Progenitor cell of endocrine pancreas (in vitro differentiated cells): ENCODE measurements at places on chromosomes 7 and 10. TPM values are rescaled to one million over a fixed set of nuclear protein-coding genes. Genes with fewer than 3 reads are reported as not detected.

Gene CLDN4
- 172 and 183 TPM in 2 replicates for total RNA-seq

Gene GATA3
- 2.7 and 4.6 TPM in 2 replicates for total RNA-seq

Gene RBP3
- 0.10 TPM in 1 of 2 replicates, not detected in the other for total RNA-seq

Gene ENKUR
- total RNA-seq: 0.46 and 1.0 TPM in 2 replicates

Gene AUTS2
- total RNA-seq: 119 and 125 TPM in 2 replicates

Gene GAD2
- 5.9 and 6.5 TPM in 2 replicates for total RNA-seq

Gene PRKCQ
- total RNA-seq: 5.6 and 6.1 TPM in 2 replicates

Gene BLVRA
- 20.3 and 22.4 TPM in 2 replicates for total RNA-seq

Gene TMEM72
- total RNA-seq: 0.93 and 1.5 TPM in 2 replicates

Gene PPP1R17
- 0.96 and 1.2 TPM in 2 replicates for total RNA-seq

Gene ZNF804B
- not detected in 2 replicates for total RNA-seq

GRCh38 chr10:132698211-132698751 lies 87.7 kb downstream of the NKX6-2 start:
- no peak for DNase-seq
- H3K36me3 ChIP-seq: peaks cover 39% of the 10 kb centered on the region
- H3K4me3 ChIP-seq: no peak overlapping the region
- peaks cover 3% of the 10 kb centered on the region for H3K27me3 ChIP-seq
- peaks cover 5% of the 10 kb centered on the region for H3K4me1 ChIP-seq

DNA sequence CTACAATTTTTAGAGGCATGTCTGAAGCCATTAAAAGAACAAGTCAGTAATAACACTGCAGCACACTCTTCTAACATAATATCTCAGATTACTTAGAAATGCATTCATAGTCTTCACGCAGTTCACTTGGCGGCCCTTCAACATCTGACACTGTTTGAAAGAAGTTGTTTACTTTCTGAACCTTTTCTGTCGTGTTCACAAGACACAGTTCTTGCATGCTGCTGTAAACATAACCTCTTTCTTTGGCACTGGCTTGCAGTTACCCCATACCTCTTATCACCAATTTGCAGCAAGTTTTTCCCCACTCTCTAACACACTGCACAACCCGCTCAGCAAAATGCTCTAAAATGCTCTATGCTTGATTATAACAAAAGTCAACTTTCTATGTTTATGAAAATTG lies 12.0 kb downstream of the PIP4K2A start:
- no peak for DNase-seq
- no peak overlapping the region for H3K27ac ChIP-seq
- H3K4me3 ChIP-seq: no peak overlapping the region
- no peaks in the 10 kb centered on the region for H3K27me3 ChIP-seq
- peaks cover 29% of the 10 kb centered on the region for H3K4me1 ChIP-seq

- H3K27me3 ChIP-seq: no peaks in the 10 kb centered on the region
- H3K27ac ChIP-seq: no peak overlapping the region
- peaks cover 17% of the 10 kb centered on the region for H3K4me1 ChIP-seq
- H3K4me3 ChIP-seq: no peak overlapping the region
- no peak for DNase-seq
Observed at GRCh38 chr10:103925591-103925990, 7.6 kb upstream of the STN1 start.

- H3K27me3 ChIP-seq: peaks cover 22% of the 10 kb centered on the region
- peaks cover 14% of the 10 kb centered on the region for H3K4me1 ChIP-seq
- no peak for DNase-seq
- no peaks in the 10 kb centered on the region for H3K36me3 ChIP-seq
- no peak overlapping the region for H3K4me3 ChIP-seq
Observed at GRCh38 chr7:68729371-68729770, 868.9 kb upstream of the AUTS2 start.

- peaks cover 68% of the 10 kb centered on the region for H3K27me3 ChIP-seq
- H3K36me3 ChIP-seq: no peaks in the 10 kb centered on the region
- no peak overlapping the region for H3K27ac ChIP-seq
- H3K4me3 ChIP-seq: no peak overlapping the region
Observed at GRCh38 chr10:128268015-128268722, 141.9 kb upstream of the MKI67 start.

DNA sequence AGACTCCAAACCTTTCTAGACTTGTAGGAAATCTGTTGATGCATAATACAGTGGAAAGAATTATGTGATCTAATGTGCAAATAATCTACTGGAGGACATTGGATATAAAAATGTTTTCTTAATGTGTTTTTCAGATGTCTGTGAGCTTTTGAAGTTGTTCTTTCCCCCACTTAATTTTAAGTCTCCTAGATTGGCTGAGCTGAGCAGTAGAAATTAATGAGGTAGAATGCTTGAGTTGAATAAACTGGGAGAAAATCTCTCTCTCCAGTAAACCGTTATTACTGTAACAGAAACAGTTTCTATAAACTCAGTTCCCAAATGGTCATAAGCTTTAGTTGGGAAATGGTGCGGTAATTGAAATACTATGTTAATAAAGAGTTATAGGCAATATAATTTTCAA lies 15.7 kb downstream of the CSGALNACT2 start:
- H3K27me3 ChIP-seq: no peaks in the 10 kb centered on the region
- no peaks in the 10 kb centered on the region for H3K36me3 ChIP-seq
- peaks cover 7% of the 10 kb centered on the region for H3K4me1 ChIP-seq
- no peak overlapping the region for H3K27ac ChIP-seq

DNA sequence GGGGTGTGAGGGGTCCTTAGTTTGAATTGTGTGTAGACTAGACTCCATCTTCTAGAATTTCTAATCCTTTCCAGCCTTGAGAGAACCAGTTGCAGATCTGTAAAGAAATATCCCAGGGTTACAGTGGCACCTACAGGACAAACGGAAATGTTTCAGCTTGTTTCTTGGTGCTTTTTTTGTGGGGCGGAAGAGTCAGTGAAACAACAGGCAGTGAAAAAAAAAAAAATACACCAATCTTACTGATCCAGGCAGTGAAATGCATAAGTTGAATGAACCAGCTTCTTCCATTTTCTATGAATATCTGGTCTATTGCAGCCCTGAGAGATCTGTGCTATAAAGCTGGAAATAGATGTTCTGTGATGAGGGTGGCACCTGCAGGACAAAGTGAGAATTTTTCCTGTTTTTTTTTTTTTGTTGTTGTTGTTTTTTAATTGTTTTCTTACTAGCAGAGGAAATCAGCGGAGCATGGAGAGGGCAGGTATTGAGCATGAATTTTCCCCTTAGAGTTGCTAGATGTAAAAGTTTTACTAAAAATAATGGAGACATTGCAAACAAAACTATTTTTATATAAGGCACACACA lies 81.9 kb upstream of the DYNC1I1 start:
- peaks cover 3% of the 10 kb centered on the region for H3K27me3 ChIP-seq
- DNase-seq: no peak
- peak overlapping the region; percentile 8 for H3K4me3 ChIP-seq
- no peaks in the 10 kb centered on the region for H3K4me1 ChIP-seq

- no peak overlapping the region for H3K27ac ChIP-seq
- DNase-seq: no peak
- H3K4me1 ChIP-seq: peaks cover 11% of the 10 kb centered on the region
- no peaks in the 10 kb centered on the region for H3K36me3 ChIP-seq
- H3K4me3 ChIP-seq: no peak overlapping the region
Observed at GRCh38 chr10:58590152-58590840, 77.6 kb downstream of the BICC1 start.

DNA sequence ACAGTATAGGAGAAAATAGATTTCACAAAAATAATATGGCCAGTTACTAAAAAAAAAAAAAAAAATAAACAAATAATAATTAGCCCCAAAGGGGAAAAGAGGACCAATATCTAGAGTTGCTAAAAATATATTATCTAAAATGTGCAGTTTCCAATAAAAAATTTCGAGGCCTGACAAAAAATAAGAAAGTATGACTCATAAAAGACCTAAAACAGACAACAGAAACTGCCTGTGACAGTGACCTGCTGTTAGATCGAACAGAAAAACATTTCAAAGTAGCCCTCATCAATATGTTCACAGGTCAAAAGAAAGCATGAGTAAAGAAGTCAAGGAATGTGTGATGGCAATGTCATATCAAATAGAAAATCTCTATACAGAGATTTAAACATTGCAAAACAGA lies 11.8 kb upstream of the TSPAN12 start:
- no peak for DNase-seq
- H3K36me3 ChIP-seq: no peaks in the 10 kb centered on the region
- no peaks in the 10 kb centered on the region for H3K27me3 ChIP-seq
- no peak overlapping the region for H3K27ac ChIP-seq
- H3K4me3 ChIP-seq: no peak overlapping the region

- no peaks in the 10 kb centered on the region for H3K36me3 ChIP-seq
- DNase-seq: no peak
- H3K27ac ChIP-seq: no peak overlapping the region
- H3K4me1 ChIP-seq: peaks cover 11% of the 10 kb centered on the region
Observed at GRCh38 chr10:70576803-70577517, 25.6 kb downstream of the PRF1 start.

GRCh38 chr7:18538554-18539250 lies 43.2 kb downstream of the HDAC9 start:
- no peaks in the 10 kb centered on the region for H3K4me1 ChIP-seq
- no peak for DNase-seq
- H3K36me3 ChIP-seq: no peaks in the 10 kb centered on the region
- no peaks in the 10 kb centered on the region for H3K27me3 ChIP-seq
- no peak overlapping the region for H3K4me3 ChIP-seq
- no peak overlapping the region for H3K27ac ChIP-seq

DNA sequence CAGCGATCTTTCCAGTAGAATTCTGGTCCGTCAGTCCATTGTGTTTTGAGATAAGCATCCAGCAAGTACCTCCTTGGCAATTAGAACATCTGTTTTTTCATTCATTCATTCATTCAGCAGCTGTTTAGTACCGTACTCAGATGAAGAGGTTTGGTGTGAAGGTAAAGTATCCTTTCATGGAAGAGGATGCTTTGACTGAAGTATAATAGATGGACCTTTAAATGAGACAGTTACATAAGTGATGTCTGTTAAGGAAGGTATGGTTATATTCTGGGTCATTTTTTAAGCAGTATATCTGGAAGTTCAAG lies 1.2 kb downstream of the MAPK8 start:
- peaks cover 12% of the 10 kb centered on the region for H3K4me1 ChIP-seq
- peak overlapping the region; percentile 81 for H3K4me3 ChIP-seq
- peak overlapping the region; percentile 71 for H3K27ac ChIP-seq
- no peaks in the 10 kb centered on the region for H3K36me3 ChIP-seq

DNA sequence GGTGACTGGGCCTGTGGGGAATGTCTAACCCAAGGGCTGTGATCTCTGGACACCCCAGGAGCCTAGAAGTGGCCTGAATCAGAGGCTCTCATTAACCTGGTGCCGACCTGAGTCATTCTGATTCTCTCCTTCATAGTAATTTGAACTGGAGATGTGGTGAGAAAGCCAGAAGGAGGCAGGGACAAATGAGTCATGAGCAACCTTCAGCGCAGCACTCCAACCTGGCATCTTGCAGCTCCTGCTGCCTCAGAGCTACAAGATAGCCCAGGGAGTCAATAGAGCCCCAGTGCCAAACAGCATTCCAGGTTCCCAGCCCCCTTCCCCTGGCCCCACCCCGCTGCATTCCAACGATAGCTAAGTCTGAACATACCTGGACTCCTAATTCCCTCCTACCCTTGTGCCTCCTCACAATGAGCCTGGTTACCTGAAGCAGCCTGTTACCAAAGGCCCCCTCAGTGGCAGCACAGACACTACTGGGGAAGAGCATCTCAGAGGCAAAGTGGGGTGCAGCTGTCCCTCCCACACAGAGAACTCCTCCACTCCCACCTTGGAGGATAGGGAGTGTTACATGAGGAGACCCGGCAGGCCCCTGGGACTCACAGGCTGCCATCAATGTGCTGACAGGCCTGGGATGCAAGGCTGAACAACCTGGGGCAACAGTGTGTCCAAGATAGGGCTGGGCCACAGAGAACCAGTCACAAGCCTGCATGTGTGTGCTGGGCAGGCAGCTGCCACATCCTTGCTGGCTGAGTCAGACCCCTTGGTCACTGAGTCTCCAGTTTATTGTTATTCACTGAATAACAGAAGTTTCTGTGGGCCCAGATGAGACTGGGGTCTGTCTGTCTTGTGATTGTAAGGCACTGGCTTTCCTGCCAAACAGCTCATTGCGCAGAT lies 76.8 kb upstream of the LEP start:
- H3K4me1 ChIP-seq: peaks cover 8% of the 10 kb centered on the region
- peak; percentile 36 for DNase-seq
- H3K4me3 ChIP-seq: peak overlapping the region; percentile 26
- H3K27ac ChIP-seq: peak overlapping the region; percentile 87
- H3K27me3 ChIP-seq: peaks cover 74% of the 10 kb centered on the region
- H3K36me3 ChIP-seq: no peaks in the 10 kb centered on the region

DNA sequence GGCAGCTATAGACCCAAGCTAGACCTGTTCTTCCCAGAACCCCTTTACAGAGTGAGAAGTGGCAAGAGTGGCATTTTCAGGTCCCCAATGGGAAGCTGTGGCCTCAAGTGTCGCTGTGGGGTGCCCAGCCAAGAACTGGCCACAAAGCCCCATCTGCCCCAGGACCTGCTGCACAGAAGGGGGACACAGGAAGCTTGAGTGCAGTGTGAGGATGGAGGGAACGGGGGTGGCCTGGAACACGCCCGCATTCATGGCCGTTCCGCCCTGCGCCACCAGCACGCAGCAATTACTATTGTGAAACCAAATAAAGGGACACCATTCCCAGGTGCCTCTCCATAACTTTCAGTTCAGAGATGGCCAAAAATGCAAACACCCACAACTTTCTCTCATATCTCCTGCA lies 237.6 kb upstream of the TCERG1L start:
- H3K36me3 ChIP-seq: no peaks in the 10 kb centered on the region
- no peak for DNase-seq
- H3K27me3 ChIP-seq: peaks cover 35% of the 10 kb centered on the region
